ENCODE measurements at places on chromosomes 2 and 18.

GRCh38 chr18:25795213-25795612 is 295.2 kb downstream of the SS18 start:
- DNase-seq, result no peak

DNA sequence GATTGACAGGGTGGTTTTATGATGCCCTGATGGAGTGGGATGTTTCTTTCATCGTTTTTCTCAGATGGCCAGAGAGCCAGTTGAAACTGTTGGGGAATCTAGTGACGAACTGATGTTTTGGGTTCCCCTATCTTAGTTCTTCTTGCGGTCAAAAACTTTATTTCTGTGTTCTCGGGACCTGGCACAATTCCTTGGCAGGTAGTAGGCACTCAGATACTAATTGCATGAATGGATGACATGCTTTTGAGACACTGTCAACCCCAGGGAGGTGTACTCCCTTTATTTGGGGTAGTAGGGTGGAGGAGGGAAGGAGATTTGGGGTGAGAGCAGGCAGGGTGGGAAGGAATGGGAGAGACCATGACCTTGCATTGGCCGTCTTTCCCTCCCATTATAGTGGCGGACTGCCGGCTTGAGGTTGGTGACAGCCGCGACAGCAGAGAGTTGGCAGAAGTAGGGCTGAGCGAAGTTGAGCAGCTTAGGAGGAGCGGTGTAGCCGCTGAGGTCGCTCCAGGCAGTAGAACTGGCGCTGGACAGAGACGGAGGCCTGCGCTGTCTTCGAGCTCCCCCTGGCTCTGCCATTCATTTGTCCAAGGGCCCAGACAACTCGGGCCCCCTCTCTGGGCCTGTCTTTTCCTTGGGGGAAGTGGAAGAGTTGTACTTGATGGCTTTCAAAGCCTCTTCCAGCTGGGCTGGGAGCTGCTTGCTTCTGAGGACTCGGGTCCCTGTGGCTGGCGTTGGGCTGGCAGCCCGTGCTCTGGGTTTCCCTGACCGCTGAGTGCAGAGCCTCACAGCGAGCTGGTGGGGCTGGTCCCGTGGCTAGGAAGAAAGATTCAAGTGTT is 2.6 kb downstream of the TET3 start:
- no peak for DNase-seq

GRCh38 chr18:48848641-48849143 is 102.1 kb downstream of the SMAD7 start:
- DNase-seq, result no peak

DNA sequence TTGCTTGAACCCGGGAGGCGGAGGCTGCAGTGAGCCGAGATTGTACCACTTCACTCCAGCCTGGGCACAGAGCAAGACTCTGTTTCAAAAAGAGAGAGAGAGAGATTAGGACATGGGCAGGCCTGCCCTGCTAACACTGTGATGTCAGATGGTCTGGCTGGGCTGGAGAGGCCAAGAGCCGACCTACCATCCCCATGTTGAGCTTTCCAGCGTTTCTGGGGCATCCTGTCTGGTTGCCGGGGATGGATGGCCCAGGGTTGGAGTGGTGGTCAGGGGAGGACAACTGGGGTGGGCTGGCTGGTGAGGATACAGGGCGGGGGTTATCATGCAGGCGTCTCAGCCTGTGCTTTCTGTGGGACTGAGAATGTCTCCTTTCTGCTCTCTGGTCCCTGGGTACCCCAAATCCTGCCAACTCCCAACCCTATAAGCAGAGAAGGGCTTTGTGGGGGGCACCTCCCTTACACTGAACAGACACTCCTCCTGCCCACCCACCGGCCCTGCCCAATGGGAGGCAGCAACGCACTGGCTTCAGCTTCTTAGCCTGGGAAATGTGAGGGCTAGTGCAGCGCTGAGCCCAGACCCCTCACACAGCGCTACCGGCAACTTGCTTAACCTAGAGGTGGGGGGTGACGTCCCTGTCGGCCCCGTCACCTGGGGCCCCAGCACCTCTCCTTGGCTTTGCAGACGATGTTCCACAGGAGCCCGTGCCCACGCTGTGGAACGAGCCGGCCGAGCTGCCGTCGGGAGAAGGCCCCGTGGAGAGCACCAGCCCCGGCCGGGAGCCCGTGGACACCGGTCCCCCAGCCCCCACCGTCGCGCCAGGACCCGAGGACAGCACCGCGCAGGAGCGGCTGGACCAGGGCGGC is 5.4 kb downstream of the SNORC start:
- no peak for DNase-seq

- DNase-seq, result no peak
Measured at GRCh38 chr2:7694076-7694985, 777.1 kb downstream of the RNF144A start.

DNA sequence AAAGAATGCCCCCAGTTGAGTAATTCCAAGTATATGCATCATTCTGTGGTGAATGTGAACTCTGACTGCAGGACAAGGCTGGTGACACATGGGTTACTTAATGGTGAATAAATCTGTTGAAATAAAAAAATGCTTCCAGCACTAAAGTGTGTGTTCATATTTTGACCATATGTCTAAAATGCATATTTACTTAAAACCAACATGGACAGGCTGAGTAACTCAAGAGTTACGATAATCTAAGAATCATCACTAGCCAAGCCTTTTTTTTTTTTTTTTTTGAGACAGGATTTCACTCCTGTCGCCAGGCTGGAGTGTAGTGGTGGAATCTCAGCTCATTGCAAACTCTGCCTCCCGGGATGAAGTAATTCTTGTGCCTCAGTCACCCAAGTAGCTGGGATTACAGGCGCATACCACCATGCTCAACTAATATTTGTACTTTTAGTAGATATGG is 47.1 kb upstream of the CCBE1 start:
- no peak for DNase-seq

DNA sequence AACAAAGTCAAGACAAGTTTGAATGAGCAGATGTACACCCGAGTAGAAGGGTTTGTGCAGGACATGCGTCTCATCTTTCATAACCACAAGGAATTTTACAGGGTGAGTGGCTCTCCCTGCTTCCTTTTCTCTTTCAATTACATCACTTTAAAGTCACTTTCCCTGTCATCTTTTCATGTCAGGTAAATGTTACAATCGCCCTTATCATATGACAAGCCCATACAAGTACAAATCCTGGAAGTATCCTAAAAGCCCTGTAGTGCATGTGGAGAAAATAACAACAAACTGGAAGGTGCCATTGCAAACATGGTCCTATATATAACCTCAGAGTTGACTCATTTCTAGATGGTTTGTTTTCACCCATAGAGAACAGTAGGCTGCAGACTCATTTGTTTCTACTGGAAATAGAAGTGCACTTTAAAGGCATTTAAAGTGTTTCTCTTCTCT is 126.0 kb downstream of the SP100 start:
- DNase-seq, result no peak

GRCh38 chr2:455913-456312 is 168.0 kb upstream of the ALKAL2 start:
- no peak for DNase-seq

DNA sequence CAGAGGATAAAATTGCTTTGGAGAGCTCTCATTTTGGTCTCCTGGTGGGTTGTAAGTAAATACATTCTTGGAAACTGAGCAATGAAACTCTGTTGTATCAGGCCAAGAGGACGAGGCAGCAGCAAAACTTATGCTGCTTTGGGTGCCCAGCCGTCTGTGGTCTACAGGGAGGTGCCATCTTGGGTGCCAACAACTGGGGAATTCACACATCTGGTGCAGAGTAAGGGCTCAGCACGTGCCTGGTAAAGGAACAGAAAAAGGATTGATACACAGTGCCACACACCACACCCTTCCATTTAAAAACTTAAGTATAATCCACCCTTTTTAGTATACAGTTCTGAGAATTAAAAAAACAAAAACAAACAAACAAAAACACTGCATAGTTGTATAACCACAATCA is 221.9 kb downstream of the TSN start:
- DNase-seq, result no peak

GRCh38 chr2:179050755-179051154 is 818 bp upstream of the CCDC141 start:
- DNase-seq, result no peak

DNA sequence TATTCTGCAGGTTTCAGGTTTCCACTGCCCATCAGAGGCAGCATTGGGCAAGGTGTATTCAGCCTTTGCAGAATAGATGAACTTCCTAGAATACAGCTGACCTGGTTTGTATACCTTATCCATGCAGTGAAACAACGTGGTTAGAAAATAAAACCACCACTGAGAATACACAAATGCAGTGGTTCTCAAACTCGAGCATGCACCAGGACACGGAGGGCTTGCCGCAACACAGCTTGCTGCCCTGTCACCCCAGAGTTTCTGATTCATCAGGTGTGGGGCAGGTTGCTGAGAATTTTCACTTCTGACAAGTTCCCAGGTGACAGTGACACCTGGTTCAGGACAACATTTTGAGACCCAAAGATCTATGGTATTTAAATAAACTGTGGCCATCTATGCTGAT is 23.4 kb upstream of the C1D start:
- DNase-seq, result no peak

GRCh38 chr2:147628971-147629421 is 215.8 kb upstream of the ACVR2A start:
- no peak for DNase-seq

GRCh38 chr2:160492401-160493226 is 993 bp downstream of the RBMS1 start:
- DNase-seq, result peak; percentile 49

DNA sequence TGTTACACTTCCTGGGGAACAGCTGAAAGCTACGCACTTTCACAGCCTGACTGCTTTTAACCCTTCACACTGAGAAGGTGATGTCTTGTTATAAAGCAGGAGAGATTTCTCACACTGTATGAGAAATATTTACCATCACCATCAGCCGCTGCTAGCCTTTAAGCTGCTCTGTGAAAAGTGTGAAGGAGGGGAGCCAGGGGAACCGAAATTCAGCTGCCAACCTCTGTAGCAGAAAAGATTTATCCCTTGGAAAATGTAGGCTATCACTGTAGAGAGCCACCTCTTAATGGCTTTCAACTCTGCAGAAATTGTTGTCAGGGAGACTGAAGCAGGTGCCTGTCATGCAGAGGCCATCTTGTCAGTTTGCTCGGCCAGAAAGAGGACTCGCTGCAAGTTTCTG is 145.3 kb downstream of the SP3 start:
- DNase-seq, result no peak

- no peak for DNase-seq
Measured at GRCh38 chr2:529424-529823, 147.8 kb downstream of the TMEM18 start.

DNA sequence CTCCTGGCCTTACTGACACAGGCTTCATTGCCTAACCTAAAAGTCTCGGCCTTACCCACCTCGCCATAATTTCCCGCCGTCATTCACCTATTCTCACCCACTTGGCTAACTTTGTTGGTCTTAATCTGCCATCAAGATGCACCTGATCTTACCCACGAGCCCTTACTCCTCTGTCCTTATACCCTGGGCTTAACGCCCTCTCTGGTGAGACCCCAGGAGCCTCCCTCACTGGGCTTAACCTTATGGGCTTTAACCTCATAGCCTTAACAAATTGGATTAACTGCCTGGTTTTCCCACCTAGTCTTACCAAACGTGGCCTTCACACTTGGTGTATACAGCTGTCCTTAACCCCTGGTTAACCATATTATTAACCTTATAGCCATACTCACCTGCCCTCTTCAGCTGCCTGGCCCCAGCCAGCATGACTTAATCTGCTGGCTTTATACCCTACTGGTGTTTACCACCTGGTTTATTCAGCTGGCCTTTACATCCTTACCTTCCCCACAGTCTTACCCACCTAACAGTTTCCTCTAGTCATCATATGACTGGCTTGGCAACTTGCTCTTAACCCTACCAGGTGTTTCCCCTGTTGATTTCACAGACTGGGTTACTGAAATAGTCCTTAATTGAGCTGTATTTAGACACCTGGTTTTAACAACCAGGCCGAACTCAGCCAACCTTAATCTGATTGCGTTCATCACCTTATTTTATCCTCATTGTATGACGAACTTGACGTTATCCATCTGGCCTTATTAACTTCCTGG is 132.0 kb upstream of the ZSWIM2 start:
- DNase-seq, result no peak

DNA sequence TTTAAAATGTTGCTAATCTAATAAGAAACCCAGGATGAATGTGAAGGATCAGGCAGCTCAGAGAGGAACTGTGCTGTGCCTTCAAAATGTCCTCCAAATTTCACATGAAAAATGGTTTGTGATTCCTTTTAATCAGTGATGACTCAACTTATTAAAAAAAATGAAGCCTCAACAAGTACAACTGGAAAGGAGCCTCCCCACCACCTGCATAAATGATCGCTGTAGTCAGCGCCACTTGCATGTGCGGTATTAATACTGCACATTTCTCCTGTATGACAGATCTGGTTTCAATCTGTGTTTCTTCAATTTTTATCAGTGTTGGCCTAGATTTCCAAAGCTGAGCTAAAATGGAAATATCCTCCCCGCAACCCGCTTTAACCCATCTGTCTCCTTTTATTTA is 115.0 kb upstream of the TMEM200C start:
- DNase-seq, result no peak

DNA sequence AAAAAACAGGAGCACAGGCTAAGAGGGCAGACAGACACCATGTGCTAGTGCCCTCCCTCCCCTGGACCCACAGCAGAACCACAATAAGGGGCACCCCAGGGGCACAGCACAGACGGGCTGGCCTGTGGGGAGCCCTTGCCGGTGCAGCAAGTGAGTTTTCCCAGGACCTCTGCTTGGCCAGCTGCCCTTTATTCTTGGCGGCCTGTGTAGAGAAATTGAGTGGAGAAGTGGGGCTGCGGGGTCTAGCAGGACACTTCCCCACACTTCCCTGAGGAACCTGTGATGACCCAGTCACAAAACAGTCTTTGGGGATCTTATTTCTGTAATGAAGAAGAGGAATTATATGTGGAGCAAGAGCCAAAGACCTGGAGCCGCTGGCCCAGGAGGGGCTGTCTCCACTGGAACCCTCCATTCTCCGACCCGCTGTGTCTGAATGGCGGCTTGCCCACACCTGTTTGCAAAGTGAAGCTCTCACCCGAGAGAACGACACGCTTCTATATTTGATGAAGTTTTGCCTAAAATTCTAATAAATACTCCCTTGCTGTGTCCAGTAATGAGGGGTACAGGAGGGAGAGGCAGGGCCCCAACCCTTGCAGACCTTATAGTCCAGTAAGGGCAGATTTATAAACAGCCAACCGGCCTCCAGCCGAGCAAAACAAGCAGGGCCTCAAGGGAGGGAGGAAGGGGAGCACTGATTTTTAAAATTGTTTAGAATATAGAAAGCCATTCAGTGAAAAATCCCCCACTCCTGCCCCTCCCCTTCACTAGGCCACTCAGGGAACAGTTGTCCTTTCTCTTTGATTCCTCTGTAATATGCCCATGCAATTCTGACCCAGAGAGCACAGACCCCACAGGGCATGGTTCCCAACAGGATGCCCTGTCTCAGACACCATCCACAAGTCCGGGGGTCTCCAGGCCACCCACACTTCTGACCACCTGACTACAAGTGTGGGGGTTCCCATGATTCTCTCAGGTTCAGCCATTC is 44.7 kb upstream of the SNED1 start:
- DNase-seq, result no peak

GRCh38 chr18:8218197-8218596 is 391.0 kb upstream of the RAB12 start:
- no peak for DNase-seq

GRCh38 chr2:237833546-237833945 is 25.9 kb upstream of the RAMP1 start:
- no peak for DNase-seq
